ENCODE measurements at places on chromosomes 5 and 9.

GRCh38 chr5:1488882-1489680 is 34.7 kb downstream of the LPCAT1 start:
- DNase-seq: no peak

- no peak for DNase-seq
Observed at GRCh38 chr9:135592625-135593024, 31.1 kb downstream of the PAEP start.

GRCh38 chr5:173547579-173547978 is 68.9 kb downstream of the BOD1 start:
- no peak for DNase-seq

GRCh38 chr5:16602182-16602581 is 14.6 kb downstream of the RETREG1 start:
- no peak for DNase-seq

DNA sequence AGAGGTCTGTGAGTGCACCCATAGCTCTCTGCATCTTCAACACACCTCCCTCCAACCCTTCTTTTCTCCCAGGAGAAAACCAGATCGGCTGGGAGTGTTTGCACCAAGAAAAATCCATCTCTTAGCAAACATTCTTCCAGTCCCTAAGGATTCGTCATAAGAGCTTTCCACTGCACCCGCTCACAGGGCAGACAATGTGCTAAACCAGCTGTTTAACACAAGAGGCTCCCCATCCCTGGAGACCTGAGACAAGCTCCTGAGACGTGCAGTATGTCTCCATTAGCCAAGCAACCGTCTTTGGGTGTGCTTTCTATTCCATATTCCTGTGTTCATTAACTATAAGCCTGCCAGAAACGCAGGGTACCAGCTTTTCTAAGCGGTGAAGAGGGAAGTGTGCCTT is 93.6 kb upstream of the ZNF462 start:
- DNase-seq: no peak

DNA sequence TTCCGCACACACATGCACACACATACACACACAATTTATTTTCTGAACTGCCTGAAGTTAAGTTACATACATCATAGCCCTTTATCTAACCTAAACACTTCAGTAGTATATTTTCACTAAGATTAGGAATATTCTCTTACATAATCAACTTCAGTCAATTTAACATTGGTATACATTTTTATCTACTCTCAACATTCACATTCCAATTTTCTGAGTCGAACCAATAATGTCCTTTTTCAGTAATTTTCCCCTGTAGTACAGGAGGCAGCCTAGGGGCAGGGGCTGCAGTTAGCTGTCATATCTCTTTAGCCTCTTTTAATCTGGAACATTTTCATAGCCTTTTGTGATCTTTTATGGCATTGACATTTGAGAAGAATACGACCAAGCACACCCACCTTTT is 150.1 kb downstream of the DAB2IP start:
- DNase-seq: no peak

All from erythroblast (primary cell).